ENCODE measurements at places on chromosomes 2 and 18. TPM values are rescaled to one million over a fixed set of nuclear protein-coding genes. Genes with fewer than 3 reads are reported as not detected.

The GREB1 gene
- 0.23 TPM for total RNA-seq

The CCDC68 gene
- total RNA-seq = not detected

The MPP4 gene
- not detected for total RNA-seq

The PAIP2B gene
- total RNA-seq = 0.84 TPM

The ANKRD29 gene
- total RNA-seq = not detected

The SPATA3 gene
- not detected for total RNA-seq

The TUBB8B gene
- total RNA-seq = not detected

The ZDBF2 gene
- 10.8 TPM for total RNA-seq

The ABCG8 gene
- 0.23 TPM for total RNA-seq

The BAZ2B gene
- 6.4 TPM for total RNA-seq

The CFAP221 gene
- not detected for total RNA-seq

The IL1RN gene
- total RNA-seq = 15.9 TPM

The KCNF1 gene
- total RNA-seq = not detected

The FARP2 gene
- total RNA-seq = 38.1 TPM

The SERPINB7 gene
- not detected for total RNA-seq

The SCG2 gene
- 0.07 TPM for total RNA-seq

The LRRC30 gene
- total RNA-seq = not detected

The CD8A gene
- total RNA-seq = 2.8 TPM

The CRYBA2 gene
- total RNA-seq = not detected

The KLHL30 gene
- total RNA-seq = not detected

The LRRTM4 gene
- not detected for total RNA-seq

The UGT1A8 gene
- total RNA-seq = not detected

The DCDC2C gene
- not detected for total RNA-seq

The KANSL1L gene
- 4.9 TPM for total RNA-seq
